ENCODE measurements at places on chromosomes 5 and 9. TPM values are rescaled to one million over a fixed set of nuclear protein-coding genes. Genes with fewer than 3 reads are reported as not detected.

Gene TAF1L
- not detected for total RNA-seq

Gene BARHL1
- total RNA-seq, result not detected

Gene PTTG1
- total RNA-seq, result 2.2 TPM

Gene SLC45A2
- total RNA-seq, result not detected

Gene GTF2H2
- 24.5 TPM for total RNA-seq

Gene SPOUT1
- 38.6 TPM for total RNA-seq

Gene SLC6A19
- not detected for total RNA-seq

Gene CATSPER3
- not detected for total RNA-seq

Gene CNTNAP3
- 12.9 TPM for total RNA-seq

DNA sequence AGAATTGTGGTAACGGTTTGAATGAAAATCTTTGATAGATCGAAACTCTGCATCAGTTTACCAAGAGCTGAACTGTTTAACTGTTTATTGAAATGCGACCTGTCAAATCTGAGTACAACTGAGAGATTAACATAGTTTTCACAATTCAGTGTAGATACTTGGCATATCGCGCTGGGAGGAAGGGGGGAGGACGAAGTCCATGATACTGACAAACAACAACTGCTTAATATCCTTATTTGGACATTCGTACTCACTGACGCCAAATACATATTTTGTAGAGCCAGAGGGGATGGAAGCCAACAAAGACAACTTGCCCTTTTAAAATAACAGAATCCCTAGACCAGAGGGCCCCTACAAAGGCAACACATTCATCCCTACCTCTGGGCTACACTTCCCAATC is 93.2 kb downstream of the GLIS3 start:
- DNase-seq, result no peak

- DNase-seq, result no peak
Measured at GRCh38 chr5:125659316-125660023, 763.7 kb upstream of the GRAMD2B start.

- no peak for DNase-seq
Measured at GRCh38 chr9:90774682-90775081, 26.9 kb upstream of the SYK start.

DNA sequence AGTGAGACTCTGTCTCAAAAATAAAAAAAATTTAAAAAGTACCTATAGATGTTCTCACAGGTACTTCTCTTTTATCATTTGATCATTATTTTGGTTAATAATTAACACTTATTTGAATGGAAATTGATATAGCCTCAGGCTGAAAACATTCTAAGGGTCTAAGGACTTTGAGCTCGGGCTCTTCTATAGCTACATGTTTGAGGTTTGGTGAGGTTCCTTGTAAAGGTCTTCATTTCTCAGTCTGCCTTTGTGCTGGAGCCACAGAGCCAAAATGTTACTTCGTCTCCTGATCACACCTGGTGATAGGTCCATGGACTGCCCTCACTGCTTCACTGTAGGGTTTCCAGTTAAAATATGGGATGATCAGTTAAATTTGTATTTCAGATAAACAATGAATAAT is 22.6 kb downstream of the ARHGEF37 start:
- no peak for DNase-seq

GRCh38 chr5:172885597-172886340 is 51.7 kb downstream of the ERGIC1 start:
- no peak for DNase-seq

DNA sequence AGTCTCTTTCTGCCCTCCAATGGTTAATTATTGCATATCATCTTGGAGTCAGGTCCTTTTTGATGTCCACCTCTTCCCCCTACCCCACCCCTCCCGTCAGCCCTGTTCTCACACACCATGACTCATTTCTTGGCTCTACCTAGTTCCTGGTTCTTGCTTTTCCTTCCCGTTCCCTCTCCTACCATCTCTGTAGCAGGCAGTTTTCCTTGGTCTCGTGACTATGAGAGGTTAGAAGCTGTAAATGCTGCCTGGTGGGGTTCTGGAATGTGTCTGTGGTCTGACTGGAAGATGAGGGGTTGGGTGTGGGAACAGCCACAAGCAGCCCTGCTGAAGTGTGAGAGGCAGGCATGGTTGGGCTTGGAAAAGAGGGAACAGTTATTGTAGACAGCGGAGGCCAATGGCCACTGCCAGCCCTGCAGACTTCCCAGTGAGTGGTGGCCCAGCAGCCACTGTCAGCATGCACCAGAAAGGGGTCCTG is 18.2 kb downstream of the SLC22A5 start:
- peak; percentile 65 for DNase-seq

DNA sequence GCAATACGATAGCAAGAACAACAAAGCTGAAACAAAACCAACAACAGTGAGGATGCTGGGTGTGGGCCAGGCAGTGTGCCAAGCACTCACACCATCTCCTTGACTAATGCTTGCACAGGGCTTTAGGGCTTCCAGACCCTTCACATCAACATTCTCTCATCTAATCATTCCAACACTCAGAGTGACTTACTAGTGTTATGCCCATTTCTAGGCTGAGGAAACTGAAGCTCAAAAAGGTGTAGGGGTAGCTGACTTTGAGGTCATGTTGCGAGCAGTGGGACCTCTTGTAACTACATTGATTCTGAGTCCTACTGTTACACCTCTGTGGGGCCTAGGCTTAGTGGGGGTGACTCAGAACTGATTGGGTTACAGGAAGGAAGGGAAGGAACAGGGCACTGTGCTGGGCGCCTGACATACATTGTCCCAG is 9.7 kb downstream of the ANGPTL2 start:
- no peak for DNase-seq

GRCh38 chr9:134423166-134423565 is 96.9 kb downstream of the RXRA start:
- no peak for DNase-seq

- no peak for DNase-seq
Measured at GRCh38 chr9:127014910-127015540, 100.4 kb downstream of the RALGPS1 start.

DNA sequence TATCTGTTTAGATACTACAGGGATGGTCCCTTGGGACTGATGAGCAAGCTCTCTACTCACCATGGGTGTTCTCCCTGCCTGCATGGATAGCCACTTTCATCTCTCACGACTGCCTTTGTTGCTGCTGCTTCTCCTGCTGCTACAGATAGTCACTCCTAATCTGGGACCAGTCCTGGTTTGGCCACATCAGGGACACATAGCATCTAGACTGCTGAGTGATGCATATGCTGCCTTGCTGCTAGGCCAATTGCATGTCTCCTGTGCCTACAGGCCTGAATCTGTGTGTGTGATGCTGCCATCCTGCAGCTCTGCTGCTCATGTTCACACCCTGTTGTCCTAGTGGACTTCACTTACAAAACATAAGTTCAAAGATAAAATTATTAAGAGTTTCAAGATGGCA is 297.1 kb downstream of the HCN1 start:
- no peak for DNase-seq

GRCh38 chr9:94918038-94918753 is 191.7 kb downstream of the AOPEP start:
- DNase-seq, result no peak

DNA sequence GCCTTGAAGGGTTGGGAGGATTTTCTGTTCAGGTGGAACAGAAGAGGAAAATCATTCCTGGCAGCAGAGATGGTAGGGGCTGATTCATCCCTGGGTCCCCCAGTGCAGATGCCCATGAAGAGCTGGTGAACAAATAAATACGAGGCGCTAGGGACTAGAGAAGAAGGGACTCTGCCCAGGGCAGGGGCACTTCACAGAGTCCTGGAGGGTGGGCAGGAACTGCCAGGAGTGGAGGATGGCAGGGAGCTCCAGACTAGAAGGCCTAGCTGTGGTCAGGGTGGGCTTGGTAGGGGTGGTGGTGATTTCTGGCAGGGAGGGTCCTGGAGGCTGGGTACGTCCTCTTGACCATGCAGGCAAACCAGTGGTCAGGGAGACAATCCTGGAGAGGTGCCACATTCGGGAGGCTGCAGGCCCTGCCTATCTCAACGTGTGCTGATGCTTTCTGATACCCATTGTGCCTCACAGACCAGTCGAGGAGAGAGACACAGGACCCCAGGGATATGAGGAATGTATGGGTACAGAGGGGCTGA is 69.9 kb downstream of the CRB2 start:
- no peak for DNase-seq

- no peak for DNase-seq
Measured at GRCh38 chr5:138716456-138716924, 36.7 kb upstream of the CTNNA1 start.

- no peak for DNase-seq
Measured at GRCh38 chr9:1469996-1470395, 419.8 kb downstream of the DMRT2 start.

DNA sequence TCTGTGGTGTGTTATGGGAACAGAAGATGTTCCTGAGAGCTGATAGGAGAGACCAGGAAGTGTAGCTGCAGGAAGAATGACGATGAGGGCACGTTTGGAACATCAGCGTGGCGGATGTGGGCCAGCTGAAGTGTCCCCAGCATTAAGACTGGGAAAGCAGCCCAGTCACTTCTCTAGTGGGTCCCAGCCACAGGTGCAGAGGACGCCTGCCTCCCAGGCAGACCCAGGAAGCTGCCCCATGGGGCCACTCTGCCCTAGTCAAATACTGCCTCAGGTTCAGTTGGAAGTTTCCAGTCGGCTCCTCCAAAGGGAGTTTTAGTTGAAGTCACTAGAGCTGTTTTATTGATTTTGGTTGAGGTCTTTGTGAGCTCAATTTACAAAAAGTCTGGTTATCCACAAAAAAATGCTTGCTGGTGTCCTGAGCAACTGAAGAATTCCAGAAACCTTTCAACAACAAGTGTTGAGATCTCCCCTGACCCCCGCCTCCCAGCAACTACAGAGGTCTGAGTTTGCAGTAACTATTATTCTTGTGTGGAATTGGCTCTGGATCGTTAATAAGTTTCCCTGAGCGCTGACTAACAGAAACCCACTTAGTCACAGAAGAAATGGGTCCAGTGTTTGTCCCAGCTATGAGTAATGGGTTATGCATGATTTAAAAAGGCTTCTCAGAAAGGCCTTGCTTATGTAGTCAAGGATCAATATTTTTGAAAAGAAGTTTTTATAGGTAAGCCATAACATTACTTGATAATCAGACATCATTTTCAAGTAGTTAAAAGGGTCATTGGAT is 294.1 kb downstream of the FANCC start:
- DNase-seq, result peak; percentile 38

DNA sequence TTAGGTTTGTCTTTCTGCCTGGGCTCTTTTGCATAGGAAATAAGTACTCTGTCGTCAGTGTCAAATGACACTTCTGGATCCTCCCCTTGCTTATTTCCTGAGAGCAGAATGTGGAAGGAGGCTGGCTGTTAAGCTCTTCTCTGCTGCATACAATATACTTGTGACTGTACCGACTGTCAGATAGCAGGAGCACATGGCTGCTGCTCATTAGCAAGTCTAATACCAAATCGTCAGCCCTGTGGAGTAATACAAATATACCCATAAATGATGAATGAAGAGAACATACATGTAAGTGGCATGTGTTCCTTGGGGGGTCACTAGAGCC is at the start of gene GPR151:
Gene GPR151 (minus strand): TSS at position 40 of the 325 bp plus-strand sequence. CDS start 77 bp downstream, outside the sequence.
- no peak for DNase-seq

- no peak for DNase-seq
Measured at GRCh38 chr5:122915717-122916461, 70.5 kb downstream of the SNX24 start.

- DNase-seq, result no peak
Measured at GRCh38 chr5:157107508-157107907, 1.3 kb downstream of the HAVCR2 start.

- DNase-seq, result no peak
Measured at GRCh38 chr9:25804856-25805255, 126.6 kb upstream of the TUSC1 start.

GRCh38 chr5:156497804-156498208 is 170.8 kb downstream of the SGCD start:
- no peak for DNase-seq

DNA sequence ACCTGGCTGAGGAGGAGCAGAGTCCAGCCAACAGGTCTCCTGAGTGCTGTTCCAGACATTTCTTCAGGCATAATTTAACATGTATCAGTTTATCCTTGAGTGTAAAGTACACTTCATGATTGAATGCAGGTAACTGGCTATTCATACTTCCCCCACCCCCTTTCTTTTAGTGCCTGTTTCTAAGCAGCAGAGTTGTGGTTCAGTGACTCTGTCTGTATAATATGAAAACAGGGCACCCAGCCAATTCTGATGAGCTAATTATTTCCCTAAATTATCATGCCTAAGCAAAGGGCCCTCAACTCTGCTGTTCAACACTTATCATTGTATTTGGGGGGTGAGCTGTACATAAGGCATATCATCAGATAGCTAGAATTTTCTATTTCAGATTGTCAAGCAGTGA is 51.9 kb upstream of the ZSWIM6 start:
- no peak for DNase-seq

- DNase-seq, result no peak
Measured at GRCh38 chr9:128773049-128773448, 1.3 kb upstream of the ZER1 start.

DNA sequence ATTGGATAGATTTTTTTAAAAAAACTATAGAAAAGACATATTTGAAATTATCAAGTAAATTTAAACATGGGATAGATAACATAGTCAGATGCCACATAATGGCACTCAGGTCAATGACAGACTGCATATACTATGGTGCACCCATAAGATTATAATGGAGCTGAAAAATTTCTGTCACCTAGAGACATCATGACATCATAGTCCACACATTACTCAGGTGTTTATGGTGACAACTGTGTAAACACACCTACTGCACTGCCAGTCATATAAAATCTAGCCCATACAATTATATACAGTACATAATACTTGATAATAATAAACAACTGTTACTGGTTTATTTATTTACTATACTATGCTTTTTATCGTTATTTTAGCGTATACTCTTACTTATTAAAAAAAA is 58.6 kb downstream of the CPLANE1 start:
- no peak for DNase-seq

DNA sequence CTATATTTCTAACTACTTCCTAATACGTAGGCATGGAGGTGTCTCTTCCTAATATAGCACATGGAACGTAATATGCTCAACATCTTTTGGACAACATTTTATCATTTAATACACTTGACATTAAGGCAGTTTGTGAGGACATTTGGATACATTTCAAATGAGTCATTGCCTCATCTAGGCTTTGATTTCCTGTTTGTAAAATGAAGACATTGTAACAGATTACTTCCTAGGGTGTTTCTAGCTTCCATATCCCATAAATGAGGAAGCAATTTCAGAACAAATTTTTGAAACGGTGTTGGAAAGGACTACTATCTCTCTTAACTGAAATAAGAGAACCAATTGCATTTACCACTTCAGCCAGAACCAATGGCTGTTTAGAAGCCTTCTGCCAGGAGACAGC is 38.7 kb downstream of the SLC28A3 start:
- DNase-seq, result no peak
